ENCODE measurements at places on chromosomes 1 and 21.

DNA sequence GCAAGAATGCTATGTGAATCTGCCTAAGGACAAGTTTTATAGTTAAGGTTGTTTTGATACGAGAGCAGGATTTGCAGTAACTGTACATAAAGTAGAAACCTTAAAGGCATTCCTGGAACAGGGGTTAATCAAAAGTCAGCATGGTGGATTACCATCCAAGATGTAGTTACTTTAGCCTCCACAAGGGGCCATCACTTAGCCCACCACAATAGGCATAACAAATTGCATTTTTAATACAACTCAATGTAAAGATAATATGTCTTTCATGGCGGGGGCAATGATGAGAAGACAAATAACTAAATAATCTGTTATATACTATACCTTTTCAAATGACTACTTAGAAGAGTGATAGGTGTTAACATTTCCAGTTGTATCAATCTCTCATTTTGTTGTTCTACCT lies 611.2 kb upstream of the ADGRL4 start:
- no peak for DNase-seq

- peak; percentile 8 for DNase-seq
Observed at GRCh38 chr1:182811975-182812722, 22.6 kb downstream of the NPL start.

DNA sequence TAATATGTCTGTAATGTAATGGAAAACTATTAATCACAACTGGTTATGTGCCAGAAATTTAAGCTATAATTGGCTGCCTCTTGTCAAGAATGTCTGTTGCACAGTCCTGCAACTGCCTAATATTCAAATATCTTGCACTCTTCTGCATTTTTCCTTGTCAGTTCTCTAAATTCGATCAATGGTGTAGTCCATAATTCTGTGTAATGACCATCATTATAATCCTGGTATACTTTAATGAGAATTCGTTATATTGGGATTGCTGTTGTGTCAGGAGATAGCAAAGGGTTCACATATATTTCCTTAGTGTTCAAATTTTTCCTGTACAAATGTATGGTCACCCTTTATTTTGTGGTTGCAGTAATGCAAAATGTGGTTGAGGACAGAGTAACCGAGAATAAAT lies 4.8 kb downstream of the NTNG1 start:
- peak; percentile 17 for DNase-seq

- DNase-seq: no peak
Observed at GRCh38 chr1:3062616-3063378, 6.2 kb upstream of the PRDM16 start.

DNA sequence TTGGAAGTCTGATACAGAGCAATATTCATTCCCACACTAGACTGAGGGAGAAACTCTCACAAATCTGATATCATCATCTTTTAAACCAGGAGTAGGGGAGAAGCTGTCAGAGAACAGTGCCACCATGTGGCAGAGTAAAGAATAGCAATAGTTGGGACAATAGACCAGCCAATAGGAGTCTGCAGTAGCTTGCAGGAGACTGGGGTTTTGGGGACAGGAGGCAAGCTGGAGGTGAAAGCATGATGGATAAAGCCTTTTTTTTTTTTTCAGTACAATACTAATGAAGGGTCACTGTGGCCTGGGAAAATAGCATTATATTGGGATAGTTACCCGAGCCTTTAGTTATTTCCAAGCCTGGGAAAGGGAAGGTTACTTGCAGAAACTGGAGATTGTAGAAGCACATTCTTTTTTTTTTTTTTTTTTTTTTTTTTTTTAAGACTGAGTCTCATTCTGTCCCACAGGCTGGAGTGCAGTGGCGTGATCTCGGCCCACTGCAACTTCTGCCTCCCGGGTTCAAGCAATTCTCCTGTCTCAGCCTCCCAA lies 120.7 kb downstream of the S1PR1 start:
- peak; percentile 90 for DNase-seq

GRCh38 chr21:31526040-31526439 lies 133.5 kb upstream of the SOD1 start:
- no peak for DNase-seq

- no peak for DNase-seq
Observed at GRCh38 chr1:53979712-53980450, 33.7 kb downstream of the LRRC42 start.

DNA sequence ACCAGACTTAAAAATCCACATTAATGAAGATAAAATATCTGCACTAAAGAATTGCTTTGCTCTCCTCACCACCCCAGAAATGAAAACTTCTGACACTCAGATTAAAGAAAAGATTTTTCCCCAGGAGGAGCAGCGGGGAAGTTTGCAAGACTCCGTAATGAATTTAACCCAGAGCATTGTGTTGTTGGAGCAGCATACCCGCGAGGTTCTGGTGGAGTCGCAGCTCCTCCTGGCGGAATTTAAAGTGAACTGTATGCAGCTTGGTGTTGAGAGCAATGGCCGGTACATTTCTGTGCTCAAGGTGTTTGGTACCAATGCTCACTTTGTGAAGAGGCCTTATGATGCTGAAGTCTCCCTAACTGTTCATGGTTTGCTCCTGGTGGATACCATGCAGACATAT lies 46.4 kb downstream of the VPS13D start:
- DNase-seq: no peak

DNA sequence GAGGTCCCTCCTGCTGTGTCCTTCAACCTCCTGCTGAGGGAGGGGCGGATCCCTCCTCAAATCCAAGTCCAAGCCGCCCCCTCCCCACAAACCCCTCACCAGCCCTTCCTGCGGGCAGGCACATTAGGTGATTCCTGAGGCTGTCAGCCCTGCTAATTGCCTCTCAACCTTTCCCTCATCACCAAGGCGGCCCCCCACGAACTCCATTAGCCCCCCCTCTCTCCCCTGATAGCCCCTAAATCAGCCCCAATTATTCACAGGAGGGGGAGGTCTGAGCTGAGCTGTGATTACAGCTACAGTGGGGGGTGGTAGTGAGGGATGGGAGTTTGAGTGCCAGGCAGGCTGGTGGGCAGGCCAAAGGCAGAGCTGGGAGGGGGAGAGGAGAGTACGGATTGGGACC lies 5.8 kb upstream of the PEAR1 start:
- DNase-seq: no peak

DNA sequence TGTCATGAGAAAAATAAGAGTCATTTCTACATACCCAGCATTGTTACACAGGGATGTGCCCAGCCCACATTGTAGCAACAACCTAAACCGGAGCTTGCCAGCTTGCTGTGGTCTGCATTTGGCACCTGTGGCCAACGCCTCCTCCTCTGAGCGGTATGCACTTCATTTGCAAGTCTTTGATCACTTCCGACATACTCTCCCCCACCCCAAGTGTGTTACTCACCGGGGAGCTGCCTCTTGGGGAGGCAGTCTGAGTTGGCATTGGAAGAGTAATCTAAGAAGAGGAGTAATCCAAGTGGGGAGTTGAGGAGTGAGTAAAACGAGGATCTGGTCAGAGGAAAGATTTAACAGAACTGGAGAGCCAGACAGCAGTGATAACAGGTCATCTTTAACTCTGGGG lies 3.8 kb downstream of the BCL9 start:
- no peak for DNase-seq

Data from NCI-H1105 treated with DMSO at 0.1 percent for 48 hours (cell line).